ENCODE measurements at places on chromosomes 7 and 10.

- no peak for DNase-seq
These were observed 18.2 kb downstream of the ATAD1 start for GRCh38 chr10:87799860-87800259.

DNA sequence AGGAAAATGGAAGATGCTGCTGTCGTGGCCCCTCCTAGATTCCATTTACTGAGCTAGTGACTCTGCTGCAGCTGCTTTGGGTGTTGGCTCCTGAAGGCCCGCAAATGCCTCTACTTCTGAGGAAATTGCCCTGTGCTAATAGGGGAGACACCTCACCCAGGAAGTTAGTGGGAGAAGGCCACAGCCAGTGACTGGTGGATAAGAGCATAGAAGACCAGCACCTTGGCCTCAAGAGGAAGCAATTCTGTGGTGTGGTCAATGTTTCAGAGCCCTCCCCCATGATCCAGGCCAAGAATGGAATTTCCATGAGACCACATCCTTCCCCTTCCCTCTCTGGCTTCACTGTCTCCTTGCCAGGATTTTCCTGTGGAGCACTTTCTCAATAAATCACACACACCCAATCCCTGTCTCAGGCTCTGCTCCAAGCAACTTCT is 25.0 kb upstream of the FZD1 start:
- no peak for DNase-seq

DNA sequence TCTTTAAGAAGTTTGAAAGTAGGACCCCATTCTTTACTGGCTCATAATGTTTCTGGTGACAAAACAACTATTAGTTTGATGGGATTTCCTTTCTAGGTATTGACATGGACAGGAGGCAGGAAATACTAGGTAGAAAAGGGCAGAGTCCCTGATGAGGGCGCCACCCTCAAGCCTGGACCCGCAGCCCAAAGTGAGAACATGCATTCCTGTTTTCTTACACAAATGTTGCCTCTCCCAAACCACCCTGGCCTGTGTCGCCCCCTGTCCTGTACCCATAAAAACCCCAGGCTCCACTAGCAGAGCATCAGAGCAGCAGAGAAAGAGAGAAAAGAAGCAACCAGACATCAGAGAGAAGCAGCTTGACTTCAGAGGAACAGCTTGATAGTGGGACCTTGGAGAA is 1055.2 kb upstream of the POT1 start:
- DNase-seq, result no peak

- DNase-seq, result no peak
These were observed 88.0 kb upstream of the ELMO1 start for GRCh38 chr7:37536706-37537105.

GRCh38 chr7:33982425-33982786 is 77.1 kb downstream of the BMPER start:
- no peak for DNase-seq

DNA sequence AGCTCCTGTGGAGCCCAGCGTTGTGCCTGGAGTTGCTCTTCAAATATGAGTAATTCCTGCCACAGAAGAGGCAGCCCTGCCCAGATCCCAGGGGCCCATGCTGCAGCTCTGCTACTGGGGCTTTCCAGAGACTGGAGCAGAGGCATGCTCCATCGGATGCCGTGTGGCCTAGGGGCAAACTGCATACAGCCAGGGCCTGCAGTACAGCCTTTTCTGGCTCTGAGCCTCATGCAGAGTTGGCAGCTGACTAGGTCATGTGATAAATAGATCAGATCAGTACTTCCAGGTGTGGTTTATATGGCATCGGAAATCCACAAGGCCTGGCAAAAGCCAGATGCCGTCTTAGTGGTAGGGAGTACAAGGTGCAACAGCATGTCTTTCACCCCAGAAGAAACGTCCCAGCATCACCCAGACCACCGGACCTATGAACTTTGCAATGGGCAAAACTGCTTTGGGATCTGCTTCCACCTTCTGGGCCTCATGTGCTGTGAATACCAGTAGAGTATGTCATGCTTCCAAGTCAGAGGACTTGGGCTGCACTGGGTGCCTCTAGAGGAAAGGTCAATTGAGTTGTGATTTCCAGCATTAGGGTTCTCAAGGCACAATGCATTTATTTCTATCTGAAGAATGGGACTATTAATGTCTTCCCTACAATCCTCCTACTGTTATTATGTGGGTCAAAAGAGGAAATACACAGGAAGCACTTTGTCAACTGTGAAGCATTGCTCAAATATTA is 250.7 kb upstream of the ZNF32 start:
- no peak for DNase-seq

- no peak for DNase-seq
These were observed 37.4 kb downstream of the AUTS2 start for GRCh38 chr7:69635555-69636185.

- no peak for DNase-seq
These were observed 9.2 kb upstream of the ORAI2 start for GRCh38 chr7:102424129-102424551.

- DNase-seq, result no peak
These were observed 115.8 kb downstream of the CTTNBP2 start for GRCh38 chr7:117757440-117757839.

DNA sequence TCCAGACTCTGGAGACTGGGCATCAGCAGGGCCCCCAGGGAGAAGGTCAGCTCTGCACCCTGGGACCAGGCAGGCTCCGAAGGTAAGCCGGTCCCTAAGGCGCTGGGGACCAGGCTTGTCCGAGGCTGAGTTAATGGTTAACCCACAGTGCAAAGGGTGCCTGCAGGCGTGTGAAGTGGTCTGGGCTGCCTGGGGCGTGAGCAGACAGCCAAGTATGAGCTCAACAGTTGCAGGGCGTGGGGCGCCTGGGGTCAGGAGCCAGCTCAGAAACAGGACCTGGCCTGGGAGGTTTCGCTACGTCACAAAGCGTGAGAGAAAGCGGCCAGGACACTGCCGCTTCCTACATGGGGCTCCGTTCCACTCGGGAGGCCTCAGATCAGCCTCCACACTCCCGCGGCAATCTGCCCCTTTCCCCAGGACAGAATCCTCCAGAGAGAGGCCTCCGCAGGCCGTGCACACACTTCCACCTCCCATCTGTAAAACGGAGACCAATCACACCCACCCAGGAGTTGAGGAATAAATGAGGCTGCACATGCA is 16.0 kb downstream of the PDGFA start:
- DNase-seq, result no peak

DNA sequence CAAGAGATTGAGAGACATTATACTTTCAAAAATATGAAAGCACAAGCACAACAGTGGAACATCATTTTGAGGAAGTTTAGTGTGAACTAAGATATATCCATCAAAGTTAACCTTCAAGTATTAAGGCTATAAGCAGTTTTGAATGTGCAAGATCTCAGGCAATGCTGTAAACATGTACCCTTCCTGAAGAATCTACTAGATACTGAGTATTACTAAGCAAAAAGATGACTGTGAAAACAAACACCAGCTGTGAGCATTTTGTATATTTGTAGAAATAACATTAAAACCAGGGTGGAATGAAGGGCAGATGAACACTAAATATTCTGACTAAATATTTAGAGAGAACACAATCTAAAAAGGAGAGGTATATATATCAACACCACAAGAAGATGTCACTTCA is 41.3 kb upstream of the ADRA2A start:
- DNase-seq, result no peak

GRCh38 chr10:51876503-51876902 is 177.1 kb upstream of the CSTF2T start:
- no peak for DNase-seq

GRCh38 chr7:24834128-24834798 is 77.0 kb upstream of the GSDME start:
- peak; percentile 9 for DNase-seq

DNA sequence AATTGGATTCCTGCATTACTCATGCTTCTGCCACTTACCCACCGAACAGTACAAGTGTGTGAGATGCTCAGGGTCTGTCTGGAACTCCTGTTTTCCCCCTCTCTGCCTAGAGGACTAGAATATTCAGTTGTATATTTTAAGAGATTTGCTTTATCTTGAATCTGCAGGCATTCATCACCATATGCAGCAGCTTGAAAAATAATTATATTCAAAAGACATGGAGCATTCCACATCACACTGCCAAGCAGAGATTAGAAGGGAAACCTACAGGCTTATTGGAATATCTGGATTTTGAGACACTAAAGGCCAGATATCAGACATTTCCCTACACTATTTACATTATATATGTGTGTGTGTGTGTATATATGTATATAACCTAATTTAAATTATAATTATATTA is 382.8 kb upstream of the POM121L12 start:
- DNase-seq, result no peak

GRCh38 chr7:107322015-107322414 is 147.8 kb upstream of the GPR22 start:
- DNase-seq, result no peak

GRCh38 chr7:73446682-73447081 is 13.1 kb downstream of the FZD9 start:
- DNase-seq, result no peak

GRCh38 chr7:127754457-127754856 is 102.5 kb downstream of the SND1 start:
- DNase-seq, result no peak

DNA sequence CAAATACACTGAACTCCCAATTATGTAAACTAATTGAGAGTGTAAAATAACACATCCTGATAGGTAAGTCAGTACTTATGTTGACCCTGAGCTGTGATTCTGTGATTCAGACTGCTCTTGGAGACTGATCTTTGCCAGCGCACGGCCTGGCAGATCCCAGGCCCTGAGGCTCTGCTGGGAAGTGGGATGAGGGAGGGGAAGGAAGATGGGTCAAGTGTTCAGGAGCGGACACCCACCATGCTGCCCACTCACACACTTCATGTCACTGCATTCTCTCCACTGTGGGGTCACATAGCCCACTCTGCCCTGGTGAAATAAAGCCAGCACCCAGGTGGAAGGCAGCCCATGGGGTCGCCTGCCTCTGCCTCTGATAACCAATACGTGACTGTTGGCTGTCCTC is 226.2 kb downstream of the TNS3 start:
- DNase-seq, result no peak

DNA sequence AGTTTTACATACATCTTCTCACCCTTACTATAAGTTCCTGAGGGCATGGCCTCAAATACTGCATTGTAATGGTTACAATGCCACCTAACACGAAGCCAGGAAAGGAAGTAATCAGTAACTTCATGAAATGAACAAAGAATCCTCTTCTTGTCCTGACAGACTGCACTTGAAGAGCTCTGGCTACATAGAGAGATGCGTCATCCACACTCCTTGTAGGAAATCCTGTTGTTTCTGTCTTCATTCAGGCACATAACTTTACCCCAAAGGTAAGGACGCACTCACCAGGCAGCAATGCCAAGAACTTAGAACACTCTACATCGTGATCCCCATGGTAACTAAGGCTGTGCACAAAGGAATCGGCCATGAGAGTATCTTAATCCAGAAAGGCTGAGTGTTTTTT is 80.3 kb upstream of the ARID5B start:
- DNase-seq, result no peak

GRCh38 chr10:113872139-113873030 is 17.9 kb downstream of the NHLRC2 start:
- DNase-seq, result no peak

DNA sequence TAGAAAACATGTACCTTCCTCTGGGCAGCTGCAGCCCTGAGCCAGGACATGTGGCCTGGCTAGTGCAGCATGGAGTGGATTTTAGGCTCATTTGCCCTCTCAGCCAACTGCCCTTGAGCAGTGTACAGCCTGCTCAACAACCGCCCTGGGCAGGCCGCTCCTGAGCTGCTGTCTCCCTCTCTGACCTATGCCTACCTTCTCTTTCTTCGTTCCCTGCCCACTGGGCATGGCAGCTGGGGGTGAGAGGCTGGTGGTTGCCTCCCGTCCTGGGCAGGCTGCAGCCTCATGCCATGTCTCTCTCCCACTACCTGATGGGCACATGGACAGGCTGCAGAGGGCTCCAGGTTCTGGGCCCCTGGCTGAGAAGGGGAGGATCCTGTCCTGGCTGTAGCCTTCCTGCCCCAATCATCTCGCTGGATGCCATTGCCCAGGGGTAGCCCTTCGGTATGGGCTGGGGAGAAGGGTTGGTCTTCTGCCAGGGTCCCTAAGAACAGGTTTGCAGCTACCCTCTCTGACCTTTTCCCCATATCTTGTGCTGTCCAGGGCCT is 97.3 kb downstream of the NEURL1 start:
- no peak for DNase-seq

- peak; percentile 25 for DNase-seq
These were observed 25.1 kb downstream of the CASP7 start for GRCh38 chr10:113704637-113705343.

DNA sequence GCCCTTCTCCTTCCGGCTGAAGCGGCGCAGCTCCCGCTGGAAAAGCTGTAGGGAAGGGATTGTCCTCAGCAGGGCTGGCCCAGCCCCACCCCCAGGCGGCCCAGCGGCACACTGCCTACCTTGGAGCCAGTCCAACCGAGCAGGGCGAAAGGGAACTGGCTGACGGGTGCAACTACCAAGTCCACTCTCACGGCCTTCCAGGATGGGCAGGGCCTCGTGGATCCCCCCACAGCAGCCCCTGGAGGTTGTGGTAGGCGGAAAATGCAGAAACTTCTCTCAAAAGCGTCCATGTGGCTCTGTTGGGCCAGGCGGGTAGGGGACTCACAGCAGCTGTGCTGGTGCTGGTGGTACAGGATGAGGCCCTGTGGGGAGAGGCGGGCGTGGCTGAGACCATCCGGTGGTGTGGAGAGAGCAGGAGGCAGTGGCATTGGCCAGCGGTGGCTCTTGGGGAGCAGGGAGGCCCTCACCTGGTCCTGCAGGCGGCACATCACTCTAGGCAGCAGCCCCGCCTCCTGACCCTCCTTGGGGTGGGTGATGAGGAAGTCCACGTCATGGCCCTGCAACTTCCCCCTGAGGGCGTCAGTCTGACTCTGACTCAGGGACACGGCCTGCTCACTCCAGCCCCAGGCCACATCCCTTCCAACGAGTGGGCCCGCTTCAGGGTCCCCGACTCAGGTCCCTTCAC is 8.4 kb upstream of the PGAM2 start:
- DNase-seq, result peak; percentile 67

GRCh38 chr10:35058134-35058533 is 32.0 kb downstream of the CUL2 start:
- peak; percentile 29 for DNase-seq

DNA sequence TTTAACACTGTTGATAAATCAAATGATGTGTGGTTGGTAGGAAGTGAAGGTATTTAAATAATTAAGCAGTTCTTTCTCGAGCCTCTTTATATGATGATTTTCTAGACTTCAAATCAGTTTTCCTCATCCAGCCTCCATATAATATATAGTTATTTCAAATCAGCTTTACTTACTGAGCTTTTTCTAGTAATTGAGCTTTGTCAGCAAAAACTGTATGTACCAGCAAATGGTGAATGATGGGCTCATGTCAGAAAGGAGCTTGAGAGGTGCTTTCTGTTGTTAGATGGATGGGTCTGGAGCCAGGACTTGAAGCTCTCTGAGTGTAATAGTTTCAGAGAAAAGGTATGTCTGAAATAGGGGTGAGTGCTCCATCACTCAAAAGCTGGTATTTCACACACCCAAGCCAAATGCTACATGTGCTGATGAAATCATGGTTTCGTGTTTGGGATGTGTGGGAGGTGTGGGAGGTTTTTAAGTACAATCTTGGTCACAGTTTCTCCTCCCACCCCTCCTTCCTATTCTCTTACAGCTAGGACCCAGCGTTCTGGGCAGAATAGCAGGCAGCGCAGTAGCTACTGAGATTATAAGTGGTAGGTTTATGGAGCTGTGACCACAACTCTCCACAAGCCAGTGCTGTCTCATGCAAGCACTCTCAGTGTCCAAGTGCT is 55.8 kb downstream of the LRMDA start:
- no peak for DNase-seq
